Suprapubic skin (tissue), 4 donors: ENCODE measurements at places on chromosomes 1 and 21. TPM values are rescaled to one million over a fixed set of nuclear protein-coding genes. Genes with fewer than 3 reads are reported as not detected.

Gene VPS26C
- 57.4 TPM for total RNA-seq

Gene GPR157
- total RNA-seq = 62.8 TPM

Gene ELF3
- total RNA-seq = 19.5 TPM

Gene TSTD1
- total RNA-seq = 93.3 TPM

Gene BGLAP
- total RNA-seq = not detected

Gene RABGAP1L
- 51.0 TPM for total RNA-seq

Gene CDK18
- total RNA-seq = 9.7 TPM

Gene SLAMF9
- total RNA-seq = not detected

Gene CACHD1
- 6.9 TPM for total RNA-seq

Gene S100B
- total RNA-seq = 15.2 TPM

Gene TBX15
- 10.8 TPM for total RNA-seq

Gene OR2T2
- total RNA-seq = not detected

Gene SLC25A34
- 1.8 TPM for total RNA-seq

Gene FBXO42
- 52.7 TPM for total RNA-seq

Gene AGT
- total RNA-seq = 5.0 TPM

Gene OR2M3
- total RNA-seq = not detected

Gene BSND
- total RNA-seq = not detected

Gene GCSAML
- total RNA-seq = not detected

Gene CNR2
- not detected for total RNA-seq

Gene ARHGEF16
- total RNA-seq = 8.1 TPM

Gene IL20
- 1.0 TPM for total RNA-seq

Gene DCST1
- 2.4 TPM for total RNA-seq

Gene FCAMR
- not detected for total RNA-seq

Gene TRAF3IP3
- total RNA-seq = 3.1 TPM

Gene TRIM46
- total RNA-seq = not detected

Gene TFF1
- not detected for total RNA-seq

Gene LORICRIN
- total RNA-seq = 14.9 TPM

Gene VANGL2
- 39.7 TPM for total RNA-seq

Gene CD2
- total RNA-seq = 1.7 TPM

Gene EFNA1
- total RNA-seq = 88.9 TPM

Gene PLA2G4A
- total RNA-seq = 11.0 TPM

Gene SPRR4
- total RNA-seq = 478 TPM

Gene LRRC39
- total RNA-seq = 3.7 TPM

Gene UQCRH
- total RNA-seq = 306 TPM
